ENCODE measurements at places on chromosomes 3 and 15.

DNA sequence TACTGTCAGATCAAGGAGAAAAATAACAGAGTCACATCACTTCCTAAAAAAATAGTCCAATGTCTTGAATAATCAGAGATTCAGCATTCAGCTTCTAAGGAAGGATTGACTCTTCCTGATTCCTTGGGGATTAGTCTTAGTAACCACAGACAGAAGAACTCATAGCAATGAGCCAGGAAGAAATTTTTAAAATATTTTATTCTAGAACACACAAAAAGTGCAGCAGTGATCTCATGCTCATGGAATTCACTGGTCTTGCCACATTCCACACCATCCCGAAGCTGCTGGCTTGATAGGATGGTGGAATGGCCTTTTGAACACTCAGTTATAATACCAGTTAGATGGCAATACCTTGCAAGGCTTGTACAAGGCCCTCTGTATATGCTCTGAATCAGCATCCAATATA, 43.0 kb upstream of the ABI3BP start:
- peak; percentile 96 for DNase-seq

DNA sequence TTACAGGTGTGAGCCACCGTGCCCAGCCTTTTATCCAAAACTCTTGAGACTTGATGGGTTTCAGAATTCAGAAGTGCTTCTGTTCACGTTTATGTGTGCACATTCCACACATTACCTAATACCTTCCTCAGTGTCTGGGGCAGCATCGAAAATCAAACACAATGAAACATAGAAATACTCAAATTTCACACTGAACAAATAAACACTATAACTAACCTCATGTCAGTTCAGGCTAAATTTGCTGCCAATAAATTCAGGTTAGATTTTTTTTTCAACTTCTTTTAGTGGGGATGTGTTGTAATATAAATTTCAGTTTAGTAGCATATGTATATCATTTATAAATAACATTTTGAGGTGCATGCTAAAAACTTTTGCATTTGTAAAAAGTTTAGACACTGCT, 2.8 kb downstream of the EIF2AK4 start:
- peak; percentile 49 for DNase-seq

DNA sequence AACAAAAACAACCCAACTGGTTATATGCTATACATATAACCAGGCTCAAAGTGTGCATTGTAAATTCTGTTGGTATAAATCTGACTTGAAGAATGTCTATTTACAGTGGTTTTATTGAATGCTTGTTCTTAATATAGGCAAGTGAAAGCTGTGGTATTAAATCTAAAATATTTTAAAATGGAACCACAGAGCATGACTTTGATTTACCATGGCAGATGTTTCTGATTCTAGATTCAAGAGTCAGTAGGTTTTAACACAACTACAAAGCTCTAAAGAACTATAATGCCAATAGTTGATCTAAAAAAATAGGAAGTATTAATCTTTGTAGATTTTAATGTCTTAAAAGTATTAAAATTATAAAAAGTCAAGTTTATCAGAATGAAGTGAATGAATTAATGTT, 141.9 kb upstream of the PLSCR5 start:
- DNase-seq: no peak

- DNase-seq: peak; percentile 58
Observed at GRCh38 chr3:155026999-155027591, 53.0 kb upstream of the MME start.

DNA sequence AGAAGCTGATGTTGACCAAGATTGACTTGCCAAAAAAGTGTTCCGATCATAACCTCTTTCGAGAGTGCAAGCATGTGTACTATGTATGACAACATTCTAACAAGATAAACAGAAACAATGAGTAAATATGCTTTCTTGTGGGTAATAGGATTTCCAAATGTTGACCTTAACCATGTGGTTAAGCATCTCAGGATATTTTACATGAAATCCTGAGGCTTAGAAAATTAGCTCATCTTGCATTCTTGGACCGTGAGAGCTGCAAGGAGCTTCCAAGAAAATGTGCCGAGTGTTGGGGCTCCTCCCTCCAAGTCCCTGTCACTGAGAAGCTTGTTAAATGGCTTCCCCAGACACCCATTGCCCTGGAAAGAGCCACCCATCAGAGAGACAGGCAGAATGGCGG, 50.1 kb downstream of the C3orf20 start:
- peak; percentile 85 for DNase-seq

DNA sequence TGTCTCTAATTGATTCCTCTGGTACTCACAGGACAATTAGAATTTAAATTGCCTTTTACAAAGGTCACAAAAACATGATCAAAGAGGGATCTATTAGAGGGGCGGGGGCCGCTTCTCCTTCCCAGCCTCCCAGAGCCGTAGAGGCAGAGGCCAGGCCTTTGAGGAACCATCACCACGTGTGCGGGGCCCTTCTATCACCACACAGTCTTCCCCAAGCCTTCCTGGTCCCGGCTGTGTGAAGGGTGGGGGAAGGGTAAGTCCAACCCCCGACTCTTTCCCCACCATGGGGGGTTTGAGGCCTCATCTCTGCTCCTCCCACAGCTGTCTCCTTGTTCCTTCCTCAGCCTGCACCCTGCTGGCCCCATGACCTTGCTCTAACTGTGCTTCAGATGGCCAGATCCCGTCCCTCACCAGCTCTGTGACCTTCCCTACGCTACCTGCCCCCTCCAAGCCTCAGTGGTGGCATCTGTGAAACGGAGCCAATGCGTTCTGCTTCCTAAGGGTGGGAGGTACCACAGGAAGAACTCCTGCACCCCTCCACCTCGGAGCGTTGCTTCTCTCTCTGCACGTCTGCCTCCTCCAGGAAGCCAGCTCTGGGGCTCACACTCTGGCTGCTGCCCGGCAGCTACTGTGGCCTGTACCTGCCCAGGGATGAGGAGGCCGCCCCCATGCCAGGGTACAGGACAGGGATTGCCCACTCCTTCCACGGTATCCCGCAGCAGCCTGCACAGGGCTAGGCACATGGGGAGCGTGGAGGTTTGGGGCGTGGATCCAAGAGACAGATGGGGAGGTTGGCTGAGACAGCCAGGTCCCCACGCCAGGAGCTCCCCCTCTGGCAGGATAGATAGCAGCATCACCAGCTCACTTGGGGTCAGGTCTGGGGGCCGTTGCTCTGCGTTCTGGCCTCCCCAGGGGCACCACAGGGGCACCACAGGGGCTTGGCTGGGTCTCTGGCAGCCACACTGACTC, 83.8 kb downstream of the LINGO1 start:
- no peak for DNase-seq

DNA sequence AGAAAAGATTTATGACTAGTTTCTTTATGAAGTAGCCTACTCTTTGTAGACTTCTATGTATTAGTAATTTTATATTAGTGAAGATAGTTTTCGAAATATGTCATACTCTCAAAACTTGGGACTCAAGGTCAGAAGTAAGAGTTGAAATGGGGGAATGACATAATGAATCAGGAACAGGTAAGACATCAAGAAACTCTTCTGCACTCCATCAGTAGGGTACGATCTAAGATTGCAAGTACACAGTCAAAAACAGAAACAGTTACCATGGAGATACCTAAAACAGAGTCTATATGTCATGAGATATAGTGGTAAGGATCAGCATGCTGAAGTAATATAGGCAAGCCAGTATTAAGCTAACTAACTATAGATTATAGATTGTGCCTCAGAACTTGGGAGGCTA, 187.0 kb upstream of the MLF1 start:
- DNase-seq: no peak

GRCh38 chr3:129277829-129278271, 820 bp upstream of the HMCES start:
- peak; percentile 43 for DNase-seq

DNA sequence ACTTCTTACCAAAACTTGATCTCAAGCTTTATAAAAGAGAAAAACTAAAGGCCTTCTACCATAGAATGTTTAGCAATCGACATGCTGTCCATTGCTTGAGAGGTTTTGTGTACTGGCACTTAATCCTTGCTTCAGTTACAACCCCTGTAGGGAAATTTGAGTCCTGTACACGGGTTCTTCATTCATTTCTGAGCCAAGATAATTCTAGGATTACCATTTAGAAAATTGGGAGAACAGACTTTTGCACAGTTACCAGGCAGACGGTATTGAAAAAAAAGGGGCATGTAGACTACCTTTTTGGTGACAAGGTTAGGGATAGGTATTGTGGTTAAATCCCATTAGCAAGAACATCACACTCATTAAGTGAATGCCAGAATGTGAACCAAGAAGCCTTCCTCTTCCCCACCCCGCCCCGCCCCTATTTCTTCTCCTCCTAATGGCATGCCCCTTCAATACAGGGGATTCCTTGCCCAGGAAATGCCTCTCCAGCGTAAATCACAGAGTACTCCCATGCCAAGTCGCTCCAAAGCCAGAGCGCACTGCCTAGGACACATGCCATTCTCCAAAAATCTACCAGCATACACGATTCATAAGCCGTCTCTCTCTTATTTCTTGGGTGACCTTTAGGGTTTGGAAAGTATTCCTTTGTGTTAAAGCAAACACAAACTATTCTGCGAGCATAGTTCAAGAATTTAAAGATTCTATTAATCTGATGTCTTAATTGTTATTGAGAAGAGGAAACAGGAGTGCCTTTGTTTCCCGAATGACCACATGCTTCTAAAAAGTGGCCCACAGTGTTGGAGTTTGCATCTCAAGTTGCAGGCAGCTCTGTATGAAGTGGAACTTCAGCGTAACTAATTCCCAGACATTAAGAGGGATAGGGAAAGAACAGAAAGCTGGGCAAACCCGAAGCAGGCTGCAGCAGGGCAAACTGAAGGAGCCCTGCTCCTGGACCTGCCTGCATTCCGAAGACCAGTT, 164.0 kb upstream of the NR2F2 start:
- DNase-seq: no peak

GRCh38 chr15:74821790-74822158, 4.7 kb upstream of the CPLX3 start:
- DNase-seq: no peak

DNA sequence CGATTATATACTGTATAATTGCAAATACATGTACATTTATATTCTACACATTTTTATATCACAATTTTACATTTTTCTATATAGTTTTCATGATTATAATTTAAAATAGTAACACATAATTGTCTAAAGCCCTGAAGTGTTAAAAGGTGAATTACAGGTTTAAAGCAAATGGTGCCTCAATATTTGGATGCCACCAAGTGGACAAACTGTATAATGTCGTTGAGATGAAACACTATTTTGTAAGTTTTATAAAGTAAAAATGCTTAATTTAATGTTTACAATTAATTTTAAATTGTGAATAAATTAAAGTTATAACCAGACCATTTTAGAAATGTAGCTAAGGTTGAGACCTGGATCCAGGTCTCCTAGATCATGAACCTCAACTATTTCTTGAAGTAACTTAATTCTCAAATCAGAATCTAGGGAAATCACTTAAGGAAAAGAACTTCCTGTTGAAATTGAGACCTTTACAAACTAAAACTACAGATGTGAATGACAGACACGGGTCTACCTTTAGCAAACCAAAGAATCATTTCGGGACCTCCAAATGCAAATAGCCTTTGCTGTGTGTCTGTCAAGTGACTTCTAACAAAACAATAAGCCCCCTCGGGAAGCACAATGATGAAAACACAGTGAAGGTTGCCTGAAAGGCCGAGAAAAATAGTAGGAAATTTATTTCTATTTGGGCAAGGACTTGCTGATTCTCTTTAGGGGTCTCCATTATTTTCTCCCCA, 37.8 kb downstream of the EHHADH start:
- DNase-seq: peak; percentile 57

DNA sequence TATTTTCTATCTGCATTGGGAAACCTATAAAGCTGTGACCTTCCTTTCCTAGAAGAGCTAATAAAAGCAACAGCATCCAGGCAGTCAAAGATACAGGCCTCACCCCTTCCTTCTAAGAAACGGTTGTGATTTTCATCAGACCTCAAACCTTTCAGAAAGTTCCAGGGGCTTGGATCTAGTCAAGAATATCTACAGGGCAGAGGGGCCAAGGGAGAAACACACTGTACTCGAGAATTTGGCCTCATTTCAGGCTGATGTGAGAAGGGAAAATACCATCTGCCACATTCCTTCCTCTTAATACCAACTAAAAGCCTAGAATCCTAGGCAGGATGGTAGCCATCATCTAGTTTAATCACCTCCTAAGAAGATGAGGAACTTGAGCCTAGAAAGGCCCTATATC, 24.5 kb upstream of the BCL6 start:
- no peak for DNase-seq

- DNase-seq: peak; percentile 11
Observed at GRCh38 chr3:126381966-126382365, 12.7 kb upstream of the CFAP100 start.

- DNase-seq: no peak
Observed at GRCh38 chr3:119239206-119239820, 1.4 kb downstream of the B4GALT4 start.

DNA sequence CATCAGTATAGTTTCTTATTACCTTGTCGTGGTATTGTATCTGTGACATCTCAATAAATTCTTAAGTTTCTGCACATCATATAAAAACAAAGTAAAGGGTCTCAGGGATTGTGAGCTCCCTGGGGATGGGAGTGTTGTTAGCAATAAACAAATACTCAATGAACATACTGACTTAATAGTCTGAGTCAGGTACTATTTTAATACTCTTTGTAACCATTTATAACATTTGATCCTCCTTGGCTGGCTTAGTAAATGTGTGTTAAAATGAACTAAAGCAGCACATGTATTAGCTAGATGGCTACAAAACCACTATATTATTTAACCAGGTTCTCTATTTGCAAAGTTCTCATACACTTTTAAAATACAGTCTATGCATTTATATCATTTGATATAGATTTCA, 1.8 kb downstream of the ICE2 start:
- no peak for DNase-seq

DNA sequence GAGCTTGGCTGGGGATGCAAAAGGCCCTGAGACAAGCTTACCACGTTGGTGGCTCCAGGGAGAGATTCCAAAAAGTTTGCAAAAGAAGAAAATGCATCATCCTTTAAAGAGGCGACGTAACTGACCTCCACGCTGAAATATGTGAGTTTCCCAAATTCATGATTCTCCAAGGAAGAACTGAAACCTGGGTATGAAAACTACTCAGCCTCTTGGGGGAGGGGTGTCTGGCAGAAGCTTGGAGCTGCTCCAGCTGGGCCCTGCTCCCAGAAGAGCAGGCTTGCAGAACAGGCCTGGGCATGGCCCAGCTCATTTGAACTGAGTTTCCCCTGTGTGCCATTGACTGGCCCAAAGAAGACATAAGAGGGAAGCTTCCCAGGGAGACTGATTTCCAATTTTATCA, 20.5 kb downstream of the CPN2 start:
- DNase-seq: no peak

DNA sequence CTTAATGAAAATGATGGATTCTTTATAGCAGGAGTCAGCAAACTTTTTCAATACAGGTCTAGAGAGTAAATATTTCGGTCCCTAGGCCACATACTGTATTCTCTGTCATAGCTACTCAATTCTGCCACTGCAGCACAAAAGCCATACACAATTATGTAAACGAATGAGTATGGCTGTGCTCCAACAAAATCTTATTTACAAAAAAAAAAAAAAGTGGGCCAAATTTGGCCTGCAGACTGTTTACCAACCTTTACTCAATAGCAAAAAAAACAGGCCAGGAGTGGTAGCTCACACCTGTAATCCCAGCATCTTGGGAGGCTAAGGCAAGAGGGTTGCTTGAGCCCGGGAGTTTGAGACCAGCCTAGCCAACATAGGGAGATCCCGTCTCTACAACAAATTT, 41.1 kb downstream of the TTBK2 start:
- no peak for DNase-seq

GRCh38 chr15:94674296-94674695, 442.9 kb downstream of the MCTP2 start:
- no peak for DNase-seq
